ENCODE measurements at places on chromosomes 7 and 10. TPM values are rescaled to one million over a fixed set of nuclear protein-coding genes. Genes with fewer than 3 reads are reported as not detected.

- DNase-seq: no peak
Observed at GRCh38 chr10:101323495-101323894, 30.5 kb upstream of the BTRC start.

DNA sequence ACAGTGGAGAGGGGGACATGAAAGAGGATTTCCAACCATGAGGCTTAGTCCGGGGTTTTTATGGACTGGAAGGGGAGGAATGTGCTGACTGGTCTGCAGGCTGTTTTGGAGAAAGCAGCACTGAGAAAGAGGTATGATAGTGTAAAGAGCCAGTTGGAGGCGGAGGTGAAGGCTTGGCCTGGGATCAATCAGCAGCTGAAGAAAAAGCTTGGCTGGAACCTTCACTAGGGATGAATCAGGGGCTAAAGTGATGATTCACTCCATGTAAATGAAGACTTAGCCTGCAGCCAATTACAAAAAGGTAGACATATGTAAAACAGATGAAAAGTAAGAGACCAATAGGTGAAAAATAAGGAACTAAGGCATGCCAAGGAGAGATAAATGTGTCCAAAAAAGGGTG is 1382.6 kb downstream of the GATA3 start:
- no peak for DNase-seq

- DNase-seq: no peak
Observed at GRCh38 chr10:121312587-121312986, 285.7 kb downstream of the FGFR2 start.

RABGEF1 gene
- 12.8 TPM for polyA plus RNA-seq

DNA sequence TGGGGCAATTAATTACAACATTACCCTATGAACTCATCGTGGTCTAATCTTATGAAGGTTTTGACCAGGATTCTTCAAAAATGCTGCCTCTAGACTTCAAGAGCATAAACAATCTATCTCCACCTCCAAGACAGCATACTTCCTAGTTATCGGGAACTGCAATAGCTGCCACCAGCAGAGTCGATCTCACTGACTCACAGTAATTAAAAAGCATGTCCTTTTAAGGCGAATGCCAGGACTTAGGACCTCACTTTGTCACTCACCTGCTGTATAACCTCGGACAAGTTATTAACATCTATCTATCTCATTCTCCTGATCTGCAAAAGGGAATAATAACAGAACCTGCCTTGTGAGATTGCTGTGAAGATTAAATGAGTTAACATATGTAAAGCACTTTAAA is 666.0 kb upstream of the COBL start:
- DNase-seq: no peak

DNA sequence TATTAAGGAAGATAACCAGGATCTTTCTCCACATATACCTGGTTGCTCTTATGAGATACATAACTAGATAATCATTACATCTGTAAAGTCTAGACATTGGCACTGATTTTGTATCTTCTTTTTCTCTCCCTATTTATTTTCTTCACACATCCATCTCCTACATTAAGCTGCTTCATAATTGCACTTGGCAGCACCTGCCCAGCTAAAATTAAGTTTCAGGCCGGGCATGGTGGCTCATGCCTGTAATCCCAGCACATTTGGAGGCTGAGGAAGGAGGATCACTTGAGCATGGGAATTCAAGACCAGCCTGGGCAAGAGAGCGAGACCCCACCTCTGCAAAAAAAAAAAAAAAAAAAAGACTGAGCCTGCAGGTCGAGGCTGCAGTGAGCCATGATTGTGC is 22.3 kb upstream of the AKR1B1 start:
- no peak for DNase-seq

All from kidney (tissue), 22 donors.